ENCODE measurements at places on chromosomes 7 and 10.
A peak's percentile ranks its signal among the peaks of the same experiment; 100 is the strongest.

GRCh38 chr10:99357691-99358090 is 28.5 kb downstream of the CNNM1 start:
- DNase-seq, result peak; percentile 52

GRCh38 chr7:684416-684815 is 42.1 kb upstream of the DNAAF5 start:
- no peak for DNase-seq

DNA sequence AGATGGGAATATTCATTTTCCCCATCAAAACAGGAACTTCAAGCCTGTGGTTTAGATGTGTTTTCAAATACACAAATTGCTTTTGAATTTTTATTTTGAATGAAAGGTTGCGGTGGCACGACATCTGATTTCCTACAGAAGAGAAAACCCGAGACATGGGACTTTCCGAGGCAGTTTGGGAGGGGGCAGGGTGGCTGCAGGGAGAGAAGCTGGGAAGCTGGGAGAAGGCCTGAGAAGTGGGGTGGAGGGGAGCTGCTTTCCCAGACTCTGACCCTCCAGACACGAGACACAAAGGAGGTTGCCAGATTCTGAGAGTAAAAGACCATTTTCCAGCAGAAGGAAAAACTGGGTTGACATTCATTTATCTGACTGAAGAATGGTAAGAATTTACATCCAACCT is 19.6 kb downstream of the TMEM176A start:
- no peak for DNase-seq

- no peak for DNase-seq
Observed at GRCh38 chr7:96016735-96017134, 244.4 kb downstream of the DYNC1I1 start.

DNA sequence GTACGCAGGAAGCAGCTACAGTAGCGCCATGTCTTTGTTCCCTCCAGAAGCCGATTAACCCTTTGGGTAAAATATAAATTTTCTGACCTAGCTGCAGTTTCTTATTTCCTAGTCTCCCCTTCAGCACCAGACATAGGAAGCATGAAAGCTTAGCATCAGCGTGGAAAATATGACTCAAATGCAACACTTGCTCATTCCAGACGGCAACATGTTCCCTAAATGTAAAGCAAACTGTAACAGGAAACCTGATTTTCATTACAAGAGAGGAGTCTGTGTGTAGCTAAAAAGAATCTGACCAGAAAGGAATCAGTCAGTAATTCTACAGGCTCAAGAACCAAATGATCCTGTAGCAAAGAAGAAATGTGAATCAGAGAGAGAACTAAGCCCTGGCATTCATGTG is 219.2 kb downstream of the C7orf25 start:
- no peak for DNase-seq

- peak; percentile 20 for DNase-seq
Observed at GRCh38 chr7:79361214-79361613, 92.3 kb downstream of the MAGI2 start.

DNA sequence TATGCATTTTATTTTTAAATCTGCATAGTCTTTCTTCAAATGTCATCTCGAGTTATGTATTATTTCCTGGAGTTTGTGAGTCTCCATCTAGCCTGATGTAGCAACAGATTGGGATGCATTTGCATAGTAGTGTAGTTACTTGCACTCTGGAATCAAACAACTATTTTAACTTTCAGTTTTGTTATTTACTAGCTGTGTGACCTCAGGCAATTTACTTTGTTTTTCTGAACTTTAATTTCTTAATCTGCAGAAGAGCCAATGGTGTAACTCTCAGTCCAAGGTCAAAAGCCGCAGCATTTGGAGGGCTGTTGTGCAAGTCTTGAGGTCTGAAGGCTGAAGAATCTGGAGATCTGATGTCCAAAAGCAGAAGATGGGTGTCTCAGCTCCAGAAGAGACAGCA is 175.8 kb upstream of the SORCS1 start:
- DNase-seq, result peak; percentile 3

GRCh38 chr7:1354661-1355567 is 104.4 kb downstream of the MICALL2 start:
- no peak for DNase-seq

- DNase-seq, result peak; percentile 85
Observed at GRCh38 chr7:46557295-46557711, 636.2 kb upstream of the IGFBP3 start.

GRCh38 chr7:17601921-17602320 is 303.5 kb downstream of the AHR start:
- peak; percentile 52 for DNase-seq

- DNase-seq, result no peak
Observed at GRCh38 chr10:25818751-25819150, 115.3 kb upstream of the MYO3A start.

GRCh38 chr10:1398626-1399410 is 338.5 kb downstream of the ADARB2 start:
- no peak for DNase-seq

DNA sequence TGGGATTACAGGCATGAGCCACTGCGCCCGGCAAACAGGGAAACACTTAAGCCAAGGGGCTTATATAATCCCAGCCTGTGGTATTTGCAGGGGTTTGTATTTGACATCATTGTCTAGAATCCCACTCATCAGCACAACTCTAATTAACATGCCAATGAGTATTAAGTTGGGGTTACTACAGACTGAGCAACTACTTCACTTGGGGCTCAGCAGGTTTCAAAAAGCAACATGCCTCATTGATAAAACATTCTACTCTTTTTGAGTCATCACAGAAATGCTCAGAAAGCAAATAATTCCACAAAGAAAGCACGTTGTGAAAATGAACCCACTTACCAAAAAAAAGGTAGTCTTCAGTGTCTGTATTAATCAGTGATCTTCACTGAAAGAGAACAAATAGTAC is 236.9 kb upstream of the CELF2 start:
- DNase-seq, result no peak

DNA sequence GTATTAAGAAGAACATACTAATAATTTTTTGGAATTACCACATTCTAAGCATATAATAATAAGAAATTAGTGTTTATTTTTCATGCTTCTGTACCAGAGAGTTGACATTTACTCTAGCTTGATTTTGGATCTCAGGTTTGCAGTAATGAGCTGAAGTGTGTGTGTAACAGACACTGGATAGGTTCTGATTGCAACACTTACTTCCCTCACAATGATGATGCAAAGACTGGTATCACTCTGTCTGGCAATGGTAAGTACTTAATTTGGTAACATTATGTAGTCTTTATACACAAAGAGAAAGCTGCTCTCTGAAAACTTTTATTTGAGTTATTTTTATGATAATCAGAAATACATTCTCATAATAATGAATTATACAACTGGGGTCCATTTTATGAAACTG is 54.1 kb downstream of the SRI start:
- no peak for DNase-seq

DNA sequence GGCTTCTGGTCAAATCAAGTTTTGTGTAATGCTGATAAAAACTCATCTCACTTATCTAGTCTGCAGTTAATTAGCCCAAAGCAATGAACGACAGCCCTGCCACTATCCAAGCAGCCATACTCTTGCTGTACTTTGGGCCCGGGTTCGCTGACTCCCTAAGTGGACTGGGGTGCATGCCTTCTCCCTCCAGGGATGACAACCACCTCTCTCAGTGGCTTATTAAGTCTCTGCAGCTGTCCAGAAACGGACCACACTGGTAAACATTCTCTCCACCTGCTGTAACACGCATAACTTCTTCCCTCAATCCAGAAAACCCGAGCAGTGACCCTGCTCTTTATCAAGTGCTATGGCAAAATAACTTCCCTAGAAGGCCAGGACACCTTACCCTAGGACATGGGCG is 3.9 kb downstream of the FBXW4 start:
- no peak for DNase-seq

DNA sequence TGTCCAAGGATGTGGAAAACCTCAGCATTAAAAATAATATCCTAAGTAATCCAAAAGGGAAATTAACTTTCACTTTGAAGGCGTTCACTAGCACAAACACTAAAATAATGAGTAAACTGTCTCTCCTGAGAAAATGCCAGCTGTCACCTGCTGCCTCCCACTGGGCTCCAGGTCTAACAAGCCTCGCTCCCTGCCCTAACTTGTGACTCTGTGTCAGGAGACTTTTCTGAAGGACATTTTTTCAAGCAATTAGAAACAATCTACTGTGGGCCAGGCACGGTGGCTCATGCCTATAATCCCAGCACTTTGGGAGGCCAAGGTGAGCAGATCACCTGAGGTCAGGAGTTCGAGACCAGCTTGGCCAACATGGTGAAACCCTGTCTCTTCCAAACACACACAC is 72.8 kb upstream of the GLCCI1 start:
- no peak for DNase-seq

GRCh38 chr7:2032030-2032875 is 200.5 kb downstream of the MAD1L1 start:
- no peak for DNase-seq

DNA sequence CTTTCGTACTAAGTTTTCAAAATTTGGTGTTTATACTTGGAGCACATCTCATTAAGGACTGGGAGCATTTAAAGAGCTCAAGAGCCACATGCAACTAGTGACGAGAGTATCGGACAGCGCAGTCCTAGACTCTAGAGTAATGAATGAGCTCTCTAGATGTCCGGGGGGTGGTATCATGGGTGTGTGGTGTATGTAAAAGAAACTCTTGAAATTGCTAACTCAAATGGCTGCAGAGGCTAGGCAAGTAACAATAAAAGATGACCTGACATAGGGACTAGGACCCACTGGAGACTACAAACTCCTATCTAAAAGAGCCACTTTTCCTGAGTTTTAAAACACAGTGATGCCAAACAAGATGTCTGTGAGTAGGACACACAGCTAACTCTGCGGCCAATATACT is 14.0 kb downstream of the MYOZ1 start:
- no peak for DNase-seq

DNA sequence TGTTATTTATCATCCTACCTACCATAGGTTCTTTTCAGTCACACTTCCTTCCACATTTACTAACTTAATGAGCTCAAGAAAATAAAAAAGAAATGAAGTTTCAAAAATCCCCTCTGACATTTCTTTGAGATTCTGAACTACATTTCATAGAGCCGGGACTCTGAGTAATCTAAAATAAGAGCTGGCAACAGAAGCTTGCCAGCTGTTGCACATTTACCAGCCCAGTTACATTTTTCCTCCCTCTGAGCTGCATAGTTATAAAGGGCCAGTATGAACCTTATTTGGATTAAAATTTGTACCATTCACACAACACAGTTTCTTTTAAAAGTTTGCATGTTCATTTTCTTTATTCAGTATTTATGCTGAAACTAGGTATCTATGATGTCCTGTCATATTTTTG is 119.5 kb upstream of the CAV2 start:
- no peak for DNase-seq

GRCh38 chr10:100968062-100968736 is 1.1 kb upstream of the SEMA4G start:
- DNase-seq, result no peak

DNA sequence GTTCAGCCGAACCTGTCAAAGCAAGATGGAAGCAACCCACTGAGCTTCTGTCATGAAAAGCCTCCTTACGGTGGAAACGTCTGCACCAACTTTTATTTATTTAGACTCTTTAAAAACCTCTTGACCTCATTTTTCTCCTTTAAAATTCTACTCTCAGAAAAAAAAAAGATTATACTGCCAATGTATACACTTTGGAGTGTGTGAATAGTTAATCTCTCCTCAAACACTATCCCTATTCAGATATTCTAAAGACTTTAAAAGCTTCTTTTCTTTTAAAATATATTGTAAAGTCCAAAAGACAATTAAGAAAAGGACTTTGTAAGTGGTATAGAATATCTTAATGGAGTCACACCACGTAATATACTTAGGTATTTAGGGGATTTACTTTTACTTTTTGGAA is 335.2 kb upstream of the SEMA3D start:
- no peak for DNase-seq

GRCh38 chr10:116849248-116850057 is at the start of gene ENO4:
TSS of gene ENO4 (plus strand) at chr10:116849499. CDS start at chr10:116849567, 68 bp downstream.
- DNase-seq, result peak; percentile 85

DNA sequence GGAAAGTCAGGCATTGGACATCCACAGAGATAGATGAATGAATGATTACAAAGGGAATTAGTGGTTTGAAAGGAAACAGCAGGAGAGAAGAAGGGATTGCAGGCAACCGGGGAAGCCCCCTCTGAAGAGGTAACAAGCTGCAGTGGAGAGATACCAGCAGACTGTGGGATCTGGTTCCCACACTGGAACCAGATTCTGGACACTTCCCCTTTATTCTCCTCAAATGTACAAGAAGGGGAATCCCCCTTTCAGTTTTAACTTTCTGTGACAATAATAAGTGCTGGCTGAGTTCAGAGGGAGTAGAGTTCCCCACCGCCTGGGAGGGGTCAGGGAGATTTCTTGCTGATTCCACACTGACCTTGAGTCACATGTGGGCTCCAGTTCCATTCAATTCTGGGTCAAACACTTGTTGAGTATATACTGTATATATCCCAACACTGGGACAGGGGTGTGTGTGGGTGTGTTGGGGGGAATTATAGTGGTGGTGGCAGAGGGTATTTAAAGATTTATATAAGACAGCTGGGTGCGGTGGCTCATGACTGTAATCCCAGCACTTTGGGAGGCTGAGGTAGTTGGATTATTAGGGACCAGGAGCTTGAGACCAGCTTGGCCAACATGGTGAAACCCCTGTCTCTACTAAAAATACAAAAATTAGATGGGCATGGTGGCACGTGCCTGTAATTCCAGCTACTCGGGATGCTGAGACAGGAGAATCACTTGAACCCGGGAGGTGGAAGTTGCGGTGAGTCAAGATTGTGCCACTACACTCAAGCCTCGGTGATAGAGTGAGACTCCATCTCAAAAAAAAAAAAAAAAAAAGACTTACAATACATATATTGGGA is 16.5 kb upstream of the DDIT4 start:
- DNase-seq, result no peak

DNA sequence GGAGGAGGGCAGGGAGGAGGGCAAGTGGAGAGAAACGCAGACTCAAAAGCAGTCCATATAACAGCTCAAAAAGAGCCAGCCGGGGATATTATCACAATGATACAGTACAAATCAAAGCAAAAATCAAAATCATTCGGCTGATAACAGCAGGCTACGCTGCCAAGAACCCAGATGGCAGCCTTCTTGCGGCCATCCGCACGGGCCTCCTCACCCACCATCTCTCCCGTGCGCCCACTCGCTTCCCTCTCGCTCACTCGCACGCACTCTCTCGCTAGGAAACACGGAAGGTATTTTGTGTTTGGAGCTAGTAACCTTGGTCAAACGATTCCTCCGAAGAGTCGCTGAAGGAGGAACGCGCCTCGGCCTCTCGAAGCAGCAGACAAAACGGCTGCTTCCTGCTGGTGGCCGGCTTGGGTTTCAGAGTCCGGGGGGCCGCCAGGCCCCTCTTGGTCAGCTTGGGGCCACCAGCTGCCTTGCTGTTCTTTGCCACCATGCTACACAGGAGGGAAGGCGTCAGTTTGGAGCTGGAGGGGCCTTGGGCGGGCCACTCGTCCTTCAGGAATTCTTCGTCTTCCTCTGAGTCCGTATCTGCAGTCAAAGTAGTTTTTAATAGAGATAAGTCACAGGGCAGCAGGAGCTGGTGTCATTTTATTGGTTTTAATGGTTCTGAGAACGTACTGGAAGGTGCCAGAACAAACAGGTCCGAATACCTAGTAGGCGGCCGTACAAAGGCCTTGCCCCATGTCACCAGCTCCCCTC is 68.9 kb downstream of the SLC29A4 start:
- DNase-seq, result peak; percentile 18

Data from M059J (cell line).